Mucosa of gallbladder (tissue), 1 donor: ENCODE measurements at places on chromosomes 2 and 18. TPM values are rescaled to one million over a fixed set of nuclear protein-coding genes. Genes with fewer than 3 reads are reported as not detected.
A peak's percentile ranks its signal among the peaks of the same experiment; 100 is the strongest.

- peak; percentile 40 for DNase-seq
These were observed 12.2 kb downstream of the ARPC2 start for GRCh38 chr2:218229239-218229638.

GRCh38 chr2:191795715-191796114 lies 51.2 kb downstream of the CAVIN2 start:
- no peak for DNase-seq

GRCh38 chr2:199704358-199705238 lies 146.4 kb downstream of the FTCDNL1 start:
- peak; percentile 14 for DNase-seq

- no peak for DNase-seq
These were observed 11.4 kb upstream of the OTOF start for GRCh38 chr2:26489213-26489850.

DNA sequence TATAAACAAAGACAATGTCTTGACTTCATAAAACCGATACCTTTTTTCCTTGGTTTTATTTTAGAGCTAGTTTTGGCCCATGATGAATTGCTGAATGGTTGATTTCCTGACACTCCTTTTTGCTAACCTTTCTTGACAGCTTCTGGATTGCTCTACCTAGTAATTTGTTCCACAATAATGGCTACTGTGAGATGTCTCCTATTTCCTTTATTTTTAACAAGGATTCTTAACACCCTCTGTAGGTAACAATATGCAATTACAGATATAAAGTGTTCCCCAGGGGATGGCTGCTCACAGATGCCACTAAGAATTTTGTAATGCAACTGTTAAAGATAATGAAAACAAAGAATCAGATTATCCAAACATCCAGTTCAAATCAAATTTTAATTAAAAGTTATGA lies 100.8 kb upstream of the ATP5MC3 start:
- no peak for DNase-seq

The PRKAG3 gene
- total RNA-seq, result not detected
